ENCODE measurements at places on chromosomes 13 and 19.

DNA sequence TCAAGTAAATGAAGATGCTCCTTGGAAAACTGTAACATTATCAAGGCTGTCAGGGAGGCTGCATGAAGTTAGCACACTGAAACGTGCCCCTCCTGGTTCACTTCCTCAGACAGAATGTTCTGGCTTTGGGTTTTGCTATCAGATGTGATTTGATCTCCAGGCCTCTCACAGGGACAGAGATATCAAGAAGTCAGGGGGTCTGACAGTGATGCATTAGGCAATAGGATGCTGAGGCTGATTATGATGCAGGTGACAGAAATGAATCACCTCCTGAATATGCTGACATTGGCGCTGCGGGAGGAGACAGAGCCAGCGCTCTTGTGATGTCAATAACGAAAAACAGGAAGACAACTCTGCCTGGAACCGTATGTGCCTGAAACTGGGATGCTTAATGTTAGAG is 278.5 kb downstream of the DCT start:
- DNase-seq = no peak

GRCh38 chr19:17326595-17326966 is 8.1 kb downstream of the ANO8 start:
- no peak for DNase-seq

DNA sequence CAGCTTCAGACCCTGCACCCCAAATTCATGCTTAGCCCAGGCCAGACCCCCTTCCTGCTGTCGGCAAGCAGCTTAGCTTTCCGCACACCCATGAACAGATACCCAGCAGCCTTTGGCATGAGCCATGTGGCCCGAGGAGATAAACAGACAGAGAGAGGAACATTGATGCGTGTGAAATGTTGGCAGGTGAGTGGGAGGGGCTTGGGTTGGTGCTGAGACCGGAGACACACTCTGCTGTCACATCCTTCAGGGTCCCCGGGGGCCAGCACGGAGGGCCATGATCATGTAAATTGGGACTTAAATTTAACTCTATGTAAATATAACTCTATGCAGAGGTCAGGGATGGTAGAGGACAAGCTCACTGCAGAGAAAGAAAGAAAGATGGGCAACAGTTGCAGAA is 1.5 kb downstream of the CD22 start:
- DNase-seq = no peak

DNA sequence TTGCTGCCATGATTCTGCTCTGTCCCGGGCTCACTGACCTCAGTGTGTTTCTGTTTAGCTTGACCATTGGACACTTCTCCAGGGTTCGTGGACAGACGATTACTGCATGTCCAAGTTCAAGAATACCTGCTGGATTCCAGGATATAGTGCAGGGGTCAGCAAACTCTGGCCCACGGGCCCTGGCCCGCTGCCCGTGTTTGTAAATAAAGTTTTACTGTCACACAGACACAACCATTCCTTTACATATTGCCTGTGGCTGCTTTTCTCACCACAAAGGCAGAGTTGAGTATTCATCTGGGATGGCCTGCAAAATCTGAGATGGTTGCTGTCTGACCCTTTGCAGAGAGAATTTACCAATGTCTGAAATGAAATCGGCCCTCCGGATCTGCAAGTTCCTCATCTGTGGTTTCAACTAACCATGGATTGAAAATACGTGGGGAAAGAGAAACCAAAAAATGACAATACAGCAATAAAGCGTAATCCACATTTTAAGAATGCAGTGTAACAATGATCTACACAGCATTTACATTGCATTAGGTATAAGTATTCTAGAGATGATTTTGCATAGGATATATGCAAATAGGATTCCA is 25.9 kb upstream of the F2RL3 start:
- DNase-seq = no peak

GRCh38 chr13:97977982-97978381 is 24.5 kb downstream of the IPO5 start:
- DNase-seq = no peak

GRCh38 chr13:43924549-43925245 is 45.0 kb downstream of the LACC1 start:
- no peak for DNase-seq

DNA sequence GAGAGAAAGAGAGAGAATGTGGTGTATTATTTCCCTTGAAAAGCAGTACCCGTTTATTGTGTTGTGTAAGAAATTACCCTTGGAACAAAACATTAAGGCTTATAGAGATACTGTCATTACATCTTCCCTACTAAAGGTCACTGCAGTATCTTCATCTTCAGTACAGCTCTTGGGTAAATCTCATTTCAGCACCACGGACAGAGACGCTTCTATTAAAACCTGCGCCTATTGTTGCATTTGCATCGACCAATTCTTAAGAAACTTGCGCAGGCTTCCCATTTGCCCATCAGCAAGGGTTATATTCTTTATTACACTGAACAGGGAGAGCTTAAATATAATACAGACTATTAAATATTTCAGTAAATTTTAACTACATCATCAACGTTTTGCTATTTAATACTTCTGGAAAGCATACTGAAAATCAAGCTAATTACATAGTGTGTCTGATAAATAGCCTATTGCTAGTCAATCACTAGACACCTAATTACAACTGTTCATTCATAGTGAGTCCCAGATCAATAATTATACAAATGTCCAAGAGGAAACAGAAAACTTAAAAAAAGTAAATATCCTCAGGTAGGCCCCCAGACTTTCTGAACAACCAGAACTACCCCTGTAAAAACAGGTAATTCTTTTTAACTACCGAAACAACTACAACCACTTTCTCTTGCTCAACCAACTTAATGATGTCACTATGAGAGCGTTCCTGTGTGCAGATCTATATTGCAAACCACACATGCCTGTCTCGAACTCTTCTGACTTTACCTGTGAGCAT is 350.6 kb downstream of the LIG4 start:
- DNase-seq = no peak

DNA sequence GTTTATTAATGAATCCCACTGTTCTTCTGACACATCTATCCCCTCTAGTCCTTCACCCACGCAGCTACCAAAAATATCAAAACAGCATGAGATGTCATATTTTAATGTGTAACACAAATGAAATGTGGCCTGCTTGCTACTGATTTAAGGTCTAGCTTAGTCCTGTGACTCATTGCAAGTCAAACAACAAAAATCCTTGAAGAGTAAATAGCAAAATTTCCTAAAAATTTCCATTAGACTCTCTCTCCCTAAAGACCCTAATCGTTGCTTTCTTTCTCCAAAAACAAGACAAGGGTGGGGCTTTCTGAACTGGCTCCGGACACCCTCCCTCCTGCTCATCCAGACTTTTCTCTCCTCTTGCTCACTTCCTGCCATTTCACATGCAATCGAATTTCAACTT is 99.9 kb upstream of the IPO5 start:
- no peak for DNase-seq

DNA sequence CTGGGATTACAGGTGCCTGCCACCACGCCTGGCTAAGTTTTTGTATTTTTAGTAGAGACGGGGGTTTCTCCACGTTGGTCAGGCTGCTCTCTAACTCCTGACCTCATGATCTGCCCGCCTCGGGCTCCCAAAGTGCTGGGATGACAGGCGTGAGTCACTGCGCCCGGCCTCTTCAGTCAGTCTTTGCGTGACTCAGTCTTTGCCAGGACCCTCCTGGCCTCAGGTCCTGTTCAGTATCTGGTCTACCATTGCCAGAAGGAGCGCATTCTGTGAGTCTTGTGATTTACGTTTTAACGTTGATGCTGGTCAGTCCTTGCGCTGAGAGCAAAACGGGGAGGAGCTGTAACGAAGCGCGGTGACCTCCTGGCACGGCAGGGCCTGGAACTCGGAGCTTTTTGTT is 7.6 kb upstream of the HMG20B start:
- no peak for DNase-seq

- no peak for DNase-seq
These were observed 489.7 kb downstream of the RFC3 start for GRCh38 chr13:34307607-34308006.

GRCh38 chr19:18795540-18795939 is 4.4 kb upstream of the COMP start:
- no peak for DNase-seq

GRCh38 chr13:23609414-23609760 is 39.2 kb downstream of the TNFRSF19 start:
- DNase-seq = no peak

- DNase-seq = no peak
These were observed 8.5 kb downstream of the CEBPG start for GRCh38 chr19:33382006-33382405.

All from stimulated activated CD4-positive, alpha-beta T cell treated with anti-CD3 and anti-CD28 coated beads, TNF-alpha, amount 100 ng/mL, for 4 hours (primary cell).